ENCODE measurements at places on chromosomes 1 and 21. TPM values are rescaled to one million over a fixed set of nuclear protein-coding genes. Genes with fewer than 3 reads are reported as not detected.

DNA sequence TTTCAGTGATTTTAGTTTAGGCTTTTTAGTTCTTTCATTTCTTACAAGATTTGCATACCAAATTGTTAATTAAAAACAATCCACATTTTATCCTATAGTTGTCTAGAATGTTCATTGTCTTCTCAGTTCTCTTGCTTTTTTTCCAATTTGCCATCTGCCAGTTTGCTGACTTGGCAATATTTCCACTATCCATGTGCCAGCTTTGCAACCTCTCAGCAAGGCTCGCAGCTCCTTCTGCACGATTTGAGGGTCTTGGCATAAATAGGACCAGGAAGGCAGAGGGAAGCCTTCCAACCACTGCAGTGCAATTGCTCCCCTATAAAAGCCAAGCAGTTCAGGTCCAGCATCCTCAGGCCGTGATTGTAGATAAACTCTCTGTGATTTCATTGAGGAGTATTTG, 306.8 kb upstream of the FMN2 start:
- DNase-seq = no peak

GRCh38 chr1:197435224-197435623, 167.2 kb downstream of the CRB1 start:
- DNase-seq = no peak

- no peak for DNase-seq
These were observed 241.2 kb downstream of the TRABD2B start for GRCh38 chr1:47756006-47756405.

KHDC4 gene
- 30.6 TPM for total RNA-seq

CREB3L4 gene
- total RNA-seq = 7.7 TPM

- no peak for DNase-seq
These were observed 388.2 kb downstream of the USP25 start for GRCh38 chr21:16117851-16118590.

GRCh38 chr1:74775735-74776134, 42.8 kb downstream of the TYW3 start:
- no peak for DNase-seq

INSRR gene
- under 0.01 TPM for total RNA-seq

- DNase-seq = no peak
These were observed 9.0 kb downstream of the CTSK start for GRCh38 chr1:150799089-150799488.

FCRLA gene
- not detected for total RNA-seq

AKT3 gene
- total RNA-seq = 249 TPM

FCER1G gene
- 2.0 TPM for total RNA-seq

AURKAIP1 gene
- total RNA-seq = 31.0 TPM

- DNase-seq = no peak
These were observed 25.6 kb downstream of the CHML start for GRCh38 chr1:241614572-241614971.

DNA sequence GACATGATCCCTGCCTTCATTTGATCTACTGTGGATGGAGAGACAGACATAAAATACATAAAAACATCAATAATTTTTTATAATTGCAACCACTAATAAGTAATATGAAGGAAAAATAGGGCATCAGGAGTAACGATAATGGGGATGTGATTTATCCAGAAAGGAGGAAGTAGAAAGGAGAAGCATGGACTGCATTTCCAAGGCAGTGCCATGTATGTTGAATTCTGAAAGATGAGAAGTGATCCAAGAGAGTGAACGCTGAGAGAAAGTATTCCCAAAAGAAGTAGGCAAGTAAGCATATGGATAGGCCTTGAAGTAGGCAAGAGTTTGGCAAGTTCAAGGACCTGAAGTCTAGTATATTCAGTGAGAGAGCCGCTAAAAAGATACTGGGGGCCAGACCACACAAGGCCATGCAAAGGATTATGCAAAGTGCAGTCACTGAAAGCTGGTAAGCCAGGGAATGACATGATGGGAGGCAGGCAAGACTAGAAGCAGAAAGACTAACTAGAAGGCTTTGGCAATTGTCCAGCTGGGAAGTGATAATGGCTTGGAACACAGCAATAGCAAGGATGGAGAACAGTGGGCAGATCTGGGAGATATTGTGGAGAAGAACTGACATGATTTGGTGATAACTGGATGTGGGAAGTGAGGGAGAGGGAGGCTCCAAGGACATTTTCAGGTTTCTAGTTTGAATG, 85.9 kb downstream of the TM2D1 start:
- no peak for DNase-seq

DNA sequence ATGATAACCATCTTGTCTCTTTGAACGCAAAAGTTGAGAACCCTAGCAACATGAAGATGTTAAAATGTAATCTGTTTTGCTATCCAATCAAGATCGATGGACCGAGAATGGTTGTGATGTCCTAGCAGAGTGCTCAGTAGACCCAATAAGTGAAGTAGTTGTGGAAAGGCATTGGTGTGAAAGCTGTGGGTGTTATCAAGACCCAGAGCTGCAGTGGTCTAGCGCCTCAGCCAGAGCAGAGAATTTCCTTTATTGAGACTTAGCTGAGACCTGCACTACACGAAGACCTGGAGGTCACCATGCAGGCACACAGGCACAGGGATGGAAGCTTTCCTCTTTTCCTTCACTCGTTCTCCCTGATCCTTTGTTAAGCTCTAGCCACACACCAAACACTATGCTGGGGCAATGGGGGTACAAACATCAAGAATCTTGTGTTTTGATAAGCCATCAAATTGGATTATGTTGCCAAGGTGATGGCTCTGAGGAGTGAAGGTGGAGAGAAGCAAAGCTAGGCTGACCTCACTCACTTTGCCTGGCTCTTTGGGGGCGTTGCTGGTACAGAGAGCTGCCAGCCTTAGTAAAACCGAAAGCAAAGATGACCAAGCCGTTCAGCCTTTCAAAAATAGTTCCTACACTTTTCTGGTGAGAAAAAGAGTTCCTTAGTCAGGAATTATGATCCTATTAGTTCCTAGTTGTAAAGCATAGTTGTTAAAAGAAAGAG, 24.1 kb downstream of the METTL13 start:
- DNase-seq = no peak

AKR7A3 gene
- total RNA-seq = 1.2 TPM

- DNase-seq = no peak
These were observed 7.5 kb downstream of the KNCN start for GRCh38 chr1:46543761-46544560.

DNA sequence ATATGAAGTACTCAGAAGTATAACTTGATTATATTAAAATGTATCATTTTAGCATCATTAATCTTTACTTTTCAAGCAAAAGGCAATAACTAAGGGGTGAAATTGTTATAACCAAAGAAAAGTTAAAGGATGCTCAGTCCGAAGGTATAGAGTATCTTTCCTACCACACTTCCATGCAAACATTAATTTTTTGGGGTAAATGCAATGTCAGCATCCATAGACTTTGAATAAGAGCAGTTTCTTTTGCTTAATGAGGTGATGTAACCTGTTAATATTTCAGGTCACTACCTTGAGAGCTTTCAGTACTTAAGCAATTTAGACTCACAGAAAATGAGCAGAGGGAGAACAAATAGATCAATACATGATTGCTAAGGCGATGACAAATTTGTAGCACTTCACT, 1093.5 kb downstream of the PLA2G4A start:
- no peak for DNase-seq

DNA sequence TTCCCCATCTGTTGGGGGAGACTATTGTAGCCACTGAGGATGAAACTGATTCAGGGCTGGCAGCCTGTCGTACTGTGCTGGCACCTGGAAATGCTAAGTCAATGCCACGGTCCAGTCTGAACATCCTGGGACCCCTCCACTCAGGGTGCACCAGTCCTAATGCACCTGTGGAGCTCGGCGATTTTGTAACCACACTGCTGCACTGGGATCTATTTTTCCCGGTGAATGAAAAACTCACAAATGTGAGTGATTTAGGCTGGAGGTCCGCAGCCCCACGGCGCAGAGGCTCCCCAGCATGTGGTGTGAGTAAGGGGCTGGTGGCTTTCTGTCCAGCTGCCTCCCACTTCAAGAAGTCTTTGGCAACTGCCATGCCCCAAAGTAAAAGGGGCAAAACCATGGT, 35.5 kb downstream of the SETD4 start:
- DNase-seq = no peak

TEX38 gene
- not detected for total RNA-seq

GRCh38 chr1:43529206-43529731, 1.4 kb upstream of the PTPRF start:
- DNase-seq = peak; percentile 76

ACP6 gene
- total RNA-seq = 12.6 TPM

DCST1 gene
- total RNA-seq = not detected

CCDC17 gene
- 0.41 TPM for total RNA-seq

DNA sequence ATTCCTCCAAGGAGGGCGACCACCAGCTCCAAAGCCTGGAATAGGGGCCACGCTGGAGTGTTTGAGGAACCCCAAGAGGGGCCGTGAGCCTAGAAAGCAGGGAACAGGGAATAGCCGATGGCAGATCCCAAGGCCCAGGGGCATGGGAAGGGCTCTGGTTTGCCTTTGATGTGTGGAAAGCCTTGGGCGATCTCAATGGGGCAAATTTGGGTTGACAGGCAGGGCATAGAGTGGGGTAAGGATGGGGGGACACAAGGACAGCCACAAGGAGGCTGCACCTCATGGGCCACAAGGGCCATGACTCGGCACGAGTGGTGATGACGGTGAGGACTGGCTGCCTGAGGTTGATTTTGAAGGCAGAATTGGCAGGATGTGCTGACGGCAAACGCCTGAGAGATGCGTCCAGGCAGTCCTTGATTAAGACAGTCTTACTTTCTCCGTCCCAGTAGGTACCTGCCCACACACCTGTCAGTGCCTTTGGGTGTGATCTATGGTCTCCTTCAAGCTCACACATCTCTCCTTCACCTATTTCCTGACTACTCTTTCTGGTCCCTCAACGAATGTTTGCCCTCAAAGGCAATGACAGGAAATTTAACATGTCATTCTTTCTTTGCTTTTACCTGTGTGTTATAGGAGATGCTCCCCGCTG, 2.0 kb upstream of the TMPRSS3 start:
- no peak for DNase-seq

DNA sequence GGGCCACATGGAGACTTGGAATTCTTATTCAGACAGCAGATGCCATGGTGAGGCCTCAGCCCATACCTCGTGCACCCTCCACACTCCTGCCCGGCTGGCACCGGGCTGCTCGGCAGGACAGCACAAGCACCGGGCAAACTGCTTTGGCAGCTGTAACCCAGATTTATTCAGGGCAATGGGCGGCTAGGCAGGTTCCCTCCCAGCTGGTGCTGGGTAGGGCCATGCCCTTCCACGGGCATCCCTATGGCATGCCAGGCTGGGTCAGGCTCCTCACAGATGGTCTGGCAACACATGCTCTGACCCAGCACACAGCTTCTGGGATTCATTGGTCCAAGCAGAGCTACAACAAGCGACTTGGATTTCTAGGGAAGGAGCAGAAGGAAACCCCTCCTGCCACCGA, 53.4 kb downstream of the ATP1A1 start:
- DNase-seq = no peak

DNA sequence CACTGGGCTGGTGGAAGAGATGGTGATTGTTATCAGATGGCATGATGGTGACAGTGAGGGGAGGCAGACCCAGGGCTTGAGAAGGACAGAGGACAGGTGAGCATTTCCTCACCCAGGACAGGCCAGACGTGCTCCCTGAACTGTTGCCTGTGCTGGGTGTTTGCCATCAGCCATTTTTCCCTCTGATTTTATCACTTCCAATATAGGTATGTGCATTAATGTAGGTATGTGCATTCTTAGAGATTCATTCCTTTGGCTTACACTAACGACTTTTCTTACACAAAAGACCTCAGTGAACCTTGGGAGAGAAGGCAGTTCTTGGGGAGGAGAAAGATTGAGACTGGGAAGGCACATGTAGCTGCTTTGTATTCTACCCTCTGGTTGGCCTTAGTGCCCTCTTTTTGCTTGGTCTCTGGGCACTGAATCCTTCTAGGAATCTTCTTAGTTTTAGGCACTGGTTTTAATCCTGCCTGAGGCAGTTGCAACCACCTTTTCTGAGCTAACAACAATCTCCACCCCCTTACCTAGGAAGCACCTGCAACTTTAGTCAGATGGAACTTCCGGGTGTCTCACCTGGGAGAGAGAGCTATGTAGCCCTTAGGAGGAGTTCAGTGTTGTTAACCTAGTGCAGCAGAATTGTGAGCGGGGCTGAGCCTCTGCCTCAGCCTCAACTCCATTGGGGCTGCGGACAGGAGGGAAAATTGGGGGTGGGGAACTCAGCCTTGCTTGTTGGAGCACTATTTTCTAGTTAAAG, 30.9 kb downstream of the C1orf116 start:
- DNase-seq = no peak

DNA sequence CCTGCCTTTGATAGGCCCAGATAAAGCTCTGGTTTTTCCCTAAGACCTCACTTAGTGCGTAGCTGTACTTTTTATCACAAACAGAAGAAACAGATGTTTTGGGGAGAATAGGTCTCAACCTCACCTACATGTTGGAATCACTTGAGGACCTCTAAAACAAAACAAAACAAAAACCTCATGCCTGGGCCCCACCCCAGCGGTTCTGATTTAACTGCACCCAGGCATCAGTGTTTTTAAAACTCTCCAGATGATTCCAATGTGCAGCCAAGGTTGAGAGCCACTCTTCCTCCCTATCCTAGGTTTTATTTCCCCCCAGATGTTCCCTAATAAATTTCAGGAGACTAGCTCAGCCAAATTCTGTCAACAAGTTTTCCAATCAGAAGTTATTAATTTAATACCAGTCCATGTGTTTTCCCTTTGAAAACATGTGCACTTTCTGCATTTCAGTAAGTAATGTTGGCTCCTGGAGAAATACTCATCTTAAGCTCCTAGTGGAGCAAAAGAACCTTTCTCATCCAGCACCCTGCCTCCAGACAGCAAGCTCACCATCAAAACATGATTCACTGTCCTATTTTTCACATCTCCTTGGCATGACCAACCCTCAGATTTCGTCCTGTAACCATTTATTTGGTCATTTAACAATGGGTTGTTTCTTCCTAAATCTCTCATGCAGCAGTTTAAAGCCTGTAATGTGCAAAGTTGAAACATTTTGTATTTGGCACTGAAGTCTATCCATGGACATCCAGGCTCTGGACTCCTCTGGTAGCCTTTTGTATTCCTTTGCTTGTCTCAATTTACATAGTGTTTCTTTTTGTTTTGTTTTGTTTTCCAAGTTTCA, 27.5 kb downstream of the LRRC8C start:
- no peak for DNase-seq

RYR2 gene
- 29.8 TPM for total RNA-seq

OR10T2 gene
- not detected for total RNA-seq

GRCh38 chr1:45478121-45478814, 12.7 kb downstream of the TESK2 start:
- no peak for DNase-seq

GRCh38 chr1:150760013-150760412, 5.6 kb downstream of the CTSS start:
- DNase-seq = no peak

DNA sequence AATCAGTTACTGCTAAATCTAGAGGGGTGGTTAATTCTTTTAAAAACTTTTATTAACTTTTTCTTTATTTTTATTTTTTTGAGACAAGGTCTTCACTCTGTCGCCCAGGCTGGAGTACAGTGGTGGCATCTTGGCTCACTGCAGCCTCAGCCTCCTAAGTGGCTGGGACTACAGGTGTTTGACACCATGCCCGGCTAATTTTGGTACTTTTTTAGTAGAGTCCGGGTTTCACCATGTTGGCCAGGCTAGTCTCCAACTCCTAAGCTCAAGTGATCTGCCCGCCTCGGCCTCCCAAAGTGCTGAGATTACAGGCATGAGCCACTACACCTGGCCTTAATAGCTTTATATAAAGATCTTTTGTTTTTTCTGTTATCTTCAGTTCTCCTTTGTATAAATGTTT, 11.9 kb downstream of the ZYG11B start:
- no peak for DNase-seq
